Activated CD4-positive, alpha-beta T cell treated with anti-CD3 and anti-CD28 coated beads, Interleukin-2, amount 10 ng/mL, durations not matched to agents 7 days and 5 days (primary cell): ENCODE measurements at places on chromosomes 2 and 18. TPM values are rescaled to one million over a fixed set of nuclear protein-coding genes. Genes with fewer than 3 reads are reported as not detected.

The GRB14 gene
- total RNA-seq, result not detected

GRCh38 chr18:77108001-77108692, 24.4 kb downstream of the MBP start:
- H3K4me1 ChIP-seq, result peaks cover 96% of the 10 kb centered on the region
- peaks cover 81% of the 10 kb centered on the region for H3K36me3 ChIP-seq
- peak overlapping the region; percentile 88 for H3K27ac ChIP-seq
- H3K4me3 ChIP-seq, result peak overlapping the region; percentile 53
- H3K27me3 ChIP-seq, result no peaks in the 10 kb centered on the region
- DNase-seq, result no peak

DNA sequence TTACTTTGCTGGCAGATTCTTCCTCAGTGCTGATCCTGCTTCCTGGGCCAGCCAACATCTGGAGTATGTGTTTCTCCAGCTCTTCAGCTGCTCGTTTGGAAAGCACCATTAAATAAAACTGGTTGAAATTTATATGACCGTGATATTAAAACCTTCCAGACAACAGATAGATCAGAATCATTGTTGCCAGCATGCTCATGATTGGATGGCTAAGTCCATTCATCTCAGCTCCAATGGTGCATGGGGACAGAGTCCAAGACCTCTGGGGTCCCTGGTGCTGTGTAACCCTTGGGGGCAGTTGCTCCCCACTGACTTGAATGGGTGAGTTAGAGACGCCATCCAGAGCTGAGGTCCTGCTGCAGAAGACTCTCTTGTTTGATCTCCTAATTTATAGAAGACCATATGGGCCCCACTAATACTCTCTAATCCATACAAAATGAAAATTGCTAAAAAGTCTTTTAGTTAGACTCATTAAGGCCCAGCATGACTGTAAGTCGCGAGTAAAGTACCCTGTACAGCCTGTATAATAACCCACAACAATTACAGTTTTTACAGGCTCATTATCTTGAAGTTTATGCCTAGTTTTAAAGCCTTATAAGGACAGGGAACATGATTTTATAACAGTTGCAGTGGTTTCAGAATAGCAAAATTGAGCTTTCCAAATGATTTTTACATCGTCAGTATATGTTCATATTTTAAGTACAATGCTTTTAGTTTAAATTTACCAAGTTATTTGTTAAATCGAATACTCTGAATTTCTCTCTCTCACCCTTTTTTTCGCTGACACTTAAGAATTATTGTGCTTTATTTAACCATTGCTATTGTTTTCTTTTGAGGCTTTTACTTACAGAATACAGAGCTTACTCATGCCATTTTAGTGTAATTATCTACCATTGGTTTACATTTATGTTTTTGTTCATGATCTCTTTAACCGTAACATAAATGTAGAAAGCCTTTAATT, 60.0 kb downstream of the CABLES1 start:
- H3K36me3 ChIP-seq, result no peaks in the 10 kb centered on the region
- H3K27me3 ChIP-seq, result no peaks in the 10 kb centered on the region
- H3K4me3 ChIP-seq, result no peak overlapping the region
- no peak overlapping the region for H3K27ac ChIP-seq
- no peak for DNase-seq

DNA sequence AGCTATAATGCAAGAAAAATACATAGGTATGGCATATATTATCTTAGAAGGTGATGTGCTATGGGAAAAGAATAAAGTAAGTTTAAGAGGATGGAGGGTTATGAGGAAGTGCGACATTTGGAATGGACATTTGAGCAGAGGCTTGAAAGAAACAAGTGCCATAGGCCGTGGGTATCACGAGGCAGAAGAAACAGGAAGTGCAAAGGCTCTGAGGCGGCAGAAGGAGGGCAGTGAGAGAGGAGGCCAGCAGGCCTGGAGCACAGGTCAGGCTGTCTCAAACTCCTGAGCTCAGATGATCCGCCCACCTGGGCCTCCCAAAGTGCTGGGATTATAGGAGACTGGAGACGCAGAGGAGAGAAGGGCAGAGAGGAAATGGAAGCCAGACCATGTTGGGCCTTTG, 40.7 kb upstream of the EPHA4 start:
- no peaks in the 10 kb centered on the region for H3K4me1 ChIP-seq
- no peaks in the 10 kb centered on the region for H3K36me3 ChIP-seq
- H3K27ac ChIP-seq, result no peak overlapping the region
- H3K4me3 ChIP-seq, result no peak overlapping the region
- H3K27me3 ChIP-seq, result peaks cover 4% of the 10 kb centered on the region

GRCh38 chr2:162478721-162479129, 134.8 kb downstream of the GCA start:
- DNase-seq, result no peak
- H3K36me3 ChIP-seq, result no peaks in the 10 kb centered on the region

- no peak overlapping the region for H3K27ac ChIP-seq
- H3K36me3 ChIP-seq, result no peaks in the 10 kb centered on the region
- no peak overlapping the region for H3K4me3 ChIP-seq
- H3K27me3 ChIP-seq, result no peaks in the 10 kb centered on the region
- H3K4me1 ChIP-seq, result no peaks in the 10 kb centered on the region
- DNase-seq, result no peak
Measured at GRCh38 chr2:122636097-122636496, 880.6 kb downstream of the TSN start.

GRCh38 chr2:190320696-190321095, 1.1 kb upstream of the HIBCH start:
- peaks cover 2% of the 10 kb centered on the region for H3K36me3 ChIP-seq
- H3K4me1 ChIP-seq, result peaks cover 35% of the 10 kb centered on the region
- peaks cover 3% of the 10 kb centered on the region for H3K27me3 ChIP-seq
- peak overlapping the region; percentile 48 for H3K27ac ChIP-seq
- DNase-seq, result peak; percentile 10
- peak overlapping the region; percentile 90 for H3K4me3 ChIP-seq

The SERPINB4 gene
- not detected for total RNA-seq

The FSHR gene
- total RNA-seq, result not detected

GRCh38 chr18:51513517-51513916, 316.0 kb upstream of the MEX3C start:
- H3K27me3 ChIP-seq, result peaks cover 2% of the 10 kb centered on the region
- no peaks in the 10 kb centered on the region for H3K4me1 ChIP-seq
- H3K36me3 ChIP-seq, result no peaks in the 10 kb centered on the region
- no peak for DNase-seq
- H3K27ac ChIP-seq, result no peak overlapping the region
- no peak overlapping the region for H3K4me3 ChIP-seq

The COL4A3 gene
- not detected for total RNA-seq

DNA sequence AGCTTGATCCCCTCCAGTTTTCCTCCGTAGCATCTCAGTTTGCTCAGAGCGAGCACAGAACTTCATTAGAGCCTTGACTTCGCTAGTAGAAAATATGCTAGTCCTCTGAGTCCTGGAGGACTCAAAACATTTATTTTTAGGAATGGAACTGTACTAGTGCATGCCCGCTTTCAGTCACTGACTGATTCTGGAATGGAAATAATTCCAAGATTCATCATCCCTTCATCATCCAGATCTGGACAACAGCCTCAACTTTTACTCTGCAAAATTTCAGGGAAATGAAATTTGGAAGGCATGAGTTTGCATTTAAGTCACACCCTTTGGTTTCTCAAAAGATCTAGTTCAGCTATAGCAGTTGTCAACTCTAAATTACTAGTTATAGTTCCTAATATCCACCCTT, 304.6 kb downstream of the XIRP2 start:
- no peak overlapping the region for H3K27ac ChIP-seq
- H3K27me3 ChIP-seq, result no peaks in the 10 kb centered on the region
- no peak for DNase-seq
- H3K4me1 ChIP-seq, result peaks cover 6% of the 10 kb centered on the region

DNA sequence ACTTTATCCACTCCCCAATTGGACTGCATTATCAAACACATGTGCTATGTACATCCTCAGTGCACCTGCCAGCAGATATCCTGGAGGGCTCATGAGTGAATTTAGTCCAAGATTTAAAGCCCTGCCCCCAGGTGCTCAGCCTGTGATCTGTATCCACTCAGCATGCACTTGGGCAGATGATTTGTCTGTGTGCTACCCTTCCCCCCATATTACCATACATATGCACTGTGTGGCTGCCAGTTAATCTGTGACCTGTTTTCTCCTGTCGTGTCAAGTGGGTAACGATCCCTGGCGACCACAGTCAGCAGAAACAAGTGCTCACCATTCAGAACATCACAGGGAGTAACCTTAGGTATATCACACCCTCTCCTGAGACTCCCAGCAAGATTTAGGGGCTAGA, 10.2 kb downstream of the NAGK start:
- no peaks in the 10 kb centered on the region for H3K27me3 ChIP-seq
- H3K4me1 ChIP-seq, result peaks cover 15% of the 10 kb centered on the region
- no peak overlapping the region for H3K27ac ChIP-seq
- no peak overlapping the region for H3K4me3 ChIP-seq
- DNase-seq, result no peak

The DUSP19 gene
- total RNA-seq, result 0.92 TPM

DNA sequence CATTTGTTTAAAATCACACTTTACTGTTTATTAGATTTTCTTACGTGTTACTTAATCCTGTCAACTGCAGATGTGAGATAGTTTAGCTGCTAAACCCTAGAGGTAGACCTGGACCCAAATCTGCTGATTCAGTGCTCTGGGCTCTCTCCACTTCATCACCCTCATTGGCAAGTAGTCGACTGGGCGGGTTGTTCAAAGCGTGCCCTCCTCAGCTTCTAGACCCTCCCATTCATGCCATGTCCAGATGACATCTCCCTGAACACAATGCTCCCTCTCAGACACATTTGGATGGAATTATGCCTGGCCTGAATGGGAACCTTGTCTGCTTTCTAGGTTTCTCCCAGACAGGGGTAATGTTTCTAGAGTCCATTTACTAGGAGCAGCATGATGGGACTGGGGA, 43.7 kb downstream of the RPIA start:
- no peak overlapping the region for H3K27ac ChIP-seq
- no peak overlapping the region for H3K4me3 ChIP-seq
- no peaks in the 10 kb centered on the region for H3K27me3 ChIP-seq
- DNase-seq, result no peak

- H3K4me3 ChIP-seq, result no peak overlapping the region
- H3K27ac ChIP-seq, result peak overlapping the region; percentile 71
- peaks cover 56% of the 10 kb centered on the region for H3K4me1 ChIP-seq
Measured at GRCh38 chr2:85704800-85705679, 10.9 kb downstream of the GNLY start.

The IKZF2 gene
- total RNA-seq, result 5.1 TPM

- H3K4me1 ChIP-seq, result peaks cover 14% of the 10 kb centered on the region
- no peaks in the 10 kb centered on the region for H3K27me3 ChIP-seq
- no peak for DNase-seq
- H3K4me3 ChIP-seq, result no peak overlapping the region
- H3K36me3 ChIP-seq, result no peaks in the 10 kb centered on the region
- H3K27ac ChIP-seq, result peak overlapping the region; percentile 46
Measured at GRCh38 chr2:27096748-27097297, 10.3 kb downstream of the KHK start.

The RTP5 gene
- not detected for total RNA-seq

DNA sequence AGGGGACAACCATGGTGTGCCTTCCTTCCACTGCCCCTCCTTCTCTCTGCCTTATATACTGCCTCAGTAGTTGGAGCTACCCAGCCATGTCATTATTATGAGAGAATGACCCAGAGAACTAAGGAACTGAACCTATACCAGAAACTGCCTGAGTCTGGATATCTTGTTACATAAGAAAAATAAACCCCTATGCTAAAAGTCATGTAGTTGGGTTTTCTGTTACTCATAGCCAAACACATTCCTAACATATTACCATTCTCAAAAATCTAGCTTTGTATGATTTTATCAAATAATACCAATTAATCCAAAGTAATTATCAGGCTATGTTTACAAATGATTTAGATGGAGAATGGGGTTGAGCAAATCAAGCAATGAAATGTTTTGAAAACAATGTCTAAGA, 15.0 kb upstream of the KLF7 start:
- no peak overlapping the region for H3K27ac ChIP-seq
- H3K27me3 ChIP-seq, result no peaks in the 10 kb centered on the region
- no peaks in the 10 kb centered on the region for H3K36me3 ChIP-seq
- peaks cover 5% of the 10 kb centered on the region for H3K4me1 ChIP-seq
- H3K4me3 ChIP-seq, result no peak overlapping the region

DNA sequence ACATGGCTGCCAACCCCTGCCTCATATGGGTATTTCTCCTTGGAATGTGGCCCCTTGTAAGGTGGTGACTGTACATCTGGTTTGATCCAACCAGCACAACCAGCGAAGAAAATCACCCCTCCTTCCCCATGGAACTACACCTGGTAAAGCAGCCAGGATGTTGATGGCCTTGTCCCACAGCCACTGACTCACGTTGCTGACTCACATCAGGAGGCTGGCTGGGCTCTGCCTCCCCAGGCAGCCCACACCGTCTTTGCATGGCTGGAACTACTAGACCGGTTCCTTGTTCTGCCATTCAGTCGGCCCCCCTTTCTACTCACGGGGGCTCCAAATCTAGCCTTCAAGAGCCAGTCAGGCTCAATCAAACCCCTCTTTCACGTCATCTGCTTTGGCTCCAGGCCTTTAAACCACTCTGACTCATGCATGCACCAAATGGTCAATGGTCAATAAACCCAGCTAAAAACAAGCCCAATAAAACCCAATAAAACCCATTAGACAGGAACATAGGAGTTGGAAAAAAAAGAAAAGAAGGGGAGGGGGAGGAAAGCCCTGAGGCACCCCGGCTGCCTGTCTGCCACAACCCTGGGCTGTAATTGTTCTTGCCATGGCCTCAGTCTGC, 114.8 kb downstream of the PLB1 start:
- H3K4me3 ChIP-seq, result no peak overlapping the region
- no peaks in the 10 kb centered on the region for H3K27me3 ChIP-seq
- H3K4me1 ChIP-seq, result peaks cover 38% of the 10 kb centered on the region

DNA sequence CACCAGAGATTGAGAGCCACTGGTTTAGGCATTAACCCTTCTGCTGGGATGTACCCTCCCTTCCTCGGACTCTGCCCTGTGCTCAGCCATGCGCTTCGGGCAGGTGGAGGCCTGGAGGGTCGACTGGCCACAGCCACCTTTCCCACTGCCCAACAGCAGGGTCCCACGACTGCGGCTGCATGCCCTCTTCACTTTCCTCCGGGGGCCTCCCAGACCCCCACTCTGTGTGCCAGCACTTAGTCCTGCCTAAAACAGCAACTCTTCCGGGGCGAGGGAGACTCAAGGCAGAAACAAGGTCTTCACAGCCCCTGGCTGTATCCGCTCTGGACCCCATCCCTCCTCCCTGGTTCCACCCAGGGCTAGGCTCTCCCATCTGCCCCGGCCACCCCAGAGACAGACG, 31.3 kb upstream of the BIN1 start:
- no peak overlapping the region for H3K4me3 ChIP-seq
- H3K36me3 ChIP-seq, result no peaks in the 10 kb centered on the region
- H3K27me3 ChIP-seq, result peaks cover 16% of the 10 kb centered on the region
- H3K4me1 ChIP-seq, result no peaks in the 10 kb centered on the region
- H3K27ac ChIP-seq, result no peak overlapping the region

The VWA3B gene
- not detected for total RNA-seq

- H3K4me3 ChIP-seq, result no peak overlapping the region
- H3K27ac ChIP-seq, result no peak overlapping the region
- H3K36me3 ChIP-seq, result peaks cover 28% of the 10 kb centered on the region
- peaks cover 22% of the 10 kb centered on the region for H3K4me1 ChIP-seq
- H3K27me3 ChIP-seq, result no peaks in the 10 kb centered on the region
Measured at GRCh38 chr2:204977914-204978313, 432.6 kb downstream of the PARD3B start.

The HAAO gene
- not detected for total RNA-seq
